DMS79 (cell line): ENCODE measurements at places on chromosomes 2 and 18.

DNA sequence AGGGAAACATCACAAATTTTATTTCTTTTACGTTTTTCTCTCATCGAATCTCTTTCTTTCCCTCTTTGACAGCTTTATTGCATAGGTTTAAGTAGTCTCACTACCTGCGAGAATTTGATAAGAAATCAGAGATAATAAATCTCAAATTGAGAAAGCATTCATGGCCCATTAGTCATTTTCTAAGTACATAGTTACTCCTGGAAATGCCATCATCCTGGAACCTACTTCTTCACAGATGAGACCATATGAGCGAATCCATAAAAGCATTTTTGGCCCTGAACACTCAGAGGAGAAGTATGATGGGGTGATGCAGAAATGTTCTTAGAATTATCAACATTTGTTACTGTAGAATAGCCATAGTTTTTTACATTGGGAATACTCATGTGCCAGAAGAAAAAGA is 138.0 kb upstream of the ARHGAP28 start:
- no peak for DNase-seq

GRCh38 chr2:100052650-100053049 is 89.7 kb downstream of the AFF3 start:
- DNase-seq = no peak

DNA sequence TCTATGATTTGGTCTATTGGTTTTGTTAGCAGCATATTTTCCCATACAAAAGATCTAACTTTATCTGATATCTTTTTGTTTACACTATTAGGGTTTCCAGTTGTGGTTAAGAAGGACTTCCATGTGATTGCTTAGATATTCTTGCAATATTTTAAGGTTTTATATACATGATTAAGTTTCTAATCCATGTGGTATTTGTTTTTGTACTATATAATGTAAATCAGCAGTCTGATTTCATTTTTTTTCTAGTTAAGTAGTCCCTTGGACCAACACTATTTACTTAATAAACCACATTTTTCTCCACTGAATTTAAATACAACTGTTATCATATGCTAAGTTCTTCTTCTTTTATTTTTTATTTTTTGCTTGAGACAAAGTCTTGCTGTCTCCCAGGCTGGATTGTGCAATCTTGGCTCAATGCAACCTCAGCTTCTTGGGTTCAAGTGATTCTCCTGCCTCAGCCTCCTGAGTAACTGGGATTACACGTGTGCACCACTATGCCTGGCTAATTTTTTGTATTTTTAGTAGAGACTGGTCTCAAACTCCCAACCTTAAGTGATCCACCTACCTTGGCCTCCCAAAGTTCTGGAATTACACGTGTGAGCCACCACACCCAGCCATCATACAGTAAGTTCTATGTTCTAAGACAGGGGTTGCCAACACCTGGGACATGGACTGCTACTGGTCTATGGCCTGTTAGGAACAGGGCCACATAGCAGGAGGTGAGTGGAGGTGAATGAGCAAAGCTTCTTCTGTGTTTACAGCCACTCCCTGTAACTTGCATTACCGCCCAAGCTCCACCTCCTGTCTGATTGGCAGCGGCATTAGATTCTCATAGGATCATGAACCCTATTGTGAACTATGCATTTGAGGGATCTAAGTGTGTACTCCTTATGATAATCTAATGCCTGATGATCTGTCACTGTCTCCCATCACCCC is 58.5 kb upstream of the RAB27B start:
- DNase-seq = no peak

- DNase-seq = no peak
These were observed 4.9 kb upstream of the MAT2A start for GRCh38 chr2:85534099-85534498.

DNA sequence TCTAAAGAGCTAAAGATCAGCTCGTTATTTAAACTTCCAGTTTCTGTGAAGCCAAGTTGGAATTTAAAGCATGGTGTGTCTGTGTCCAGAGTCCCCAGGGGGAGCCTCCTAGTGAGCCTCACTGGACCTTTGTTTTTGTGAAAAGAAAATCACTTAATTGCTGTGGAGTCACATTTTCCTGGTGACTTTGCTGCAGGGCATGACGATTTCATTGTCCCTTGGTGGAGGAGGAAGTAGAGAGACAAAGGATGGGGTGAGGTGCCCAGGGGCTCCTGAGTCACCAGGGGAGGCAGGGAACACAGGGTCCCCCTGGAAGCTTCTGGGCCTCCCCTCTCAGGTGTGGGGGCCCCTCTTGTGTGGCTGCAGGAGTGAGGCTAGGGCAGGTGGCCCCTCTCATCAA is 19.7 kb downstream of the ATP6V1C2 start:
- DNase-seq = no peak

- DNase-seq = no peak
These were observed 36.3 kb upstream of the TANC1 start for GRCh38 chr2:158932131-158932645.

GRCh38 chr18:50662177-50662576 is 102.3 kb downstream of the MAPK4 start:
- DNase-seq = no peak

DNA sequence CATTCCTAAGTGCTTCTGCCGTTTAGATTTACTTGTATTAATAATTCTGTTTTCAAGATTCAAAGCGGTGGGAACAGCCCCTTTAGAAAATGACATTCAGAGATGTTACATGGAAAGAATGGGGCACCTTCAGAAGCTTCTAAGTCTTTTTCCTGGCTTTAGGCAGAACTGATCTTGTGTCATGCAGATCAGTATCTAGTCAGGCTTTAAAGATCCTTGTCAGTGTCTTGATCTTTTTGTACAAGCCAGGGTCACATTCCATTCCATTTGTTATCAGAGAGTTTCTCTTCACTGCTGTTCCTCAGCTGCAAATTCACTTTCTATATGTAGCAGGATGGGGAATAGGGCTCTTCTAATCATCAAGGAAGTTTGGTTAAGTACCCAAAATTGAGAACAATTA is 275.3 kb downstream of the DCC start:
- no peak for DNase-seq

GRCh38 chr2:111522231-111522768 is 361.7 kb downstream of the ANAPC1 start:
- DNase-seq = no peak

- no peak for DNase-seq
These were observed 74.0 kb downstream of the NRXN1 start for GRCh38 chr2:50957896-50958295.
